ENCODE measurements at places on chromosomes 7 and 10.

DNA sequence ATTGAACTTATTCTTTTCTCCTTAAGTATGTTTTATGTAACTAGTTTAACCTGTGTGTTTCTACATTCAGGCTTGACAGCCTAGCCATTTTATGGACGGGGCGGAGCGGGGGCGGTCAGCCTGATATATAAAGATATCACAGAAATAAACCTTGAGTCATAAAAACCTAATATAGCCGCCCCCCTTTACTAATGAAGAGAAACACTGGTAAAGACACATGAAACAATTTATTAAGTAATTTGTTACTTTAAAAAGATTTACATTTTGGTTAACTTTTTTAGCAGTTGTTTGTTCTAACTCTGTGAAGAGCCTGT, 84.0 kb downstream of the MAPK8 start:
- no peak for DNase-seq

- DNase-seq = no peak
Observed at GRCh38 chr7:130879191-130879590, 145.2 kb upstream of the KLF14 start.

DNA sequence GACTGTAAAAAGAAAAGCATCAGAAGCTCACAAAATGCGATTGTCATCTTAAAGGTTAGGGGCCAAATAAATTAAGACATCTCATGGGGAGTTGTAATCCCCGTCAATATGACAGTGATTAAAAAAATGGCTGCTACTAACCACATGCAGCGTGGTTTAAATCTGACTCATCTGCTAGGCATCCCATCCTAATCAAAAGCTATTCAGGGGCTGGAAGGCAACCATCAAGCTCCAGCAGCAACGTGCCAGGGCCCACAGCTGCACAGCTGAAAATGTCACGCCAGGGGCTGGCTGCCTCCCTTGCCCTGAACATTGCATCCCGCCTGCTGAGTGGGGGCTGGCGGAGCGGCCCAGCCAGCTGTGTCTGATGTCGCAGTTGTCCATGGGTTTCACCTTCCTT, 66.3 kb upstream of the FRMD4A start:
- DNase-seq = no peak

DNA sequence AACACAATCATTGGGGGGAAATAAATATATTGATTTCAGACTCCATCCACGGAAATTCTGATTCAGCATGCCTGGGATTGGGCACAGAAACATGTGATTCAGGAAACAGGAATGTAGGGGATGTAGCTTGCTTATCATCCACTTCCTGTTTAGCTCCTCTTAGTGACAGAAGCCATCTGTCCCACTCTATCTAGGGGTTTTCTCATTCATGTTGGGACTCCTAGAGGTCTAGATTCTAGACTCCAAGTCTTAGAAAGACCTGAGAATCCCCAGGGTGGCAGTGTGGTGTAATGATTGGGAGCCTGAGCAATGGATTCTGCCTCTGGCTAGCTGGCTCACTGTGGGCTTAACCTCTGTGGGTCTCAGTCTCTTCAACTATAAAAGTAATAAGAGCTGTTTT, 67.9 kb downstream of the CDK1 start:
- DNase-seq = no peak

GRCh38 chr7:140541513-140542227, 62.4 kb upstream of the MKRN1 start:
- no peak for DNase-seq

GRCh38 chr10:74977913-74978847, 133.3 kb upstream of the SAMD8 start:
- DNase-seq = no peak

DNA sequence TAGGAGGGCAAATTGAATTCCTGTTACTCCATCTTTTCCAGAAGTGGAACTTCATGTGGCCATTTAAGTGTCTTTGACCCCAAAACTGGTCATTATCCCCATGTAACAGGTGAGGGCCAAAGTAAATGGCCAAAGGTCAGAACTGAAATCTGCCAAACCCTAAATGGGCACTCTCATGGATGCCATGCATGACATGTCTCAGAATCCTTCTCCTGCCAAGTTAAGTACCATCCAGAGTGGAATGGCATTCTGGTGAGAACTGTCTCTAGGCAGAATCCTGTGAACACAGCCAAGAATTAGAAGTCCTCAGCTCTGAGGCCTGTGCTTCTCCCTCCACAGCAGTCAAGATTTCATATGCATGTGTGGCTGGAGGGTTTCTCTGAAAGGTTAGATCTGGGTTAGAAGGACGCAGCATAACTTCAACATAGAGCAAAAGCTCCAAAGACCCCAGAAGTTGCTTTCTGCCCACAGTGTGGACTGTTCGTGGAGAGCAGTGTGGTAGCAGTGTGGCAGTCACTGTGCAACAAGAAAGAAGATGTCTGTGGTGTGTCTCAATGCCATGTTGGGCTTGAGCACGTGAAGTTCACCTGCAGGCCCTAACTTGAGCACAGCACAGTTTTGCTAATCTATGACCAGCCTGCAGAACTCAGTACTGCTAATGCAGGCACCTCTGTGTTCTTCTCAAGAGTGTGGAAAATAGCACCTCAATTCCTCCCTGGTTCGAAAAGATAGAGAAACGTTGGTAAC, 121.3 kb downstream of the ADCY1 start:
- DNase-seq = no peak

Measured in stimulated activated CD4-positive, alpha-beta T cell treated with anti-CD3 and anti-CD28 coated beads, Interleukin-2, amount 100 ng/mL, for 48 hours (primary cell).